Ovary (tissue), 10 donors: ENCODE measurements at places on chromosomes 2 and 18. TPM values are rescaled to one million over a fixed set of nuclear protein-coding genes. Genes with fewer than 3 reads are reported as not detected.

GRCh38 chr2:240997141-240997855 lies 1.1 kb upstream of the SNED1 start:
- DNase-seq: no peak

DNA sequence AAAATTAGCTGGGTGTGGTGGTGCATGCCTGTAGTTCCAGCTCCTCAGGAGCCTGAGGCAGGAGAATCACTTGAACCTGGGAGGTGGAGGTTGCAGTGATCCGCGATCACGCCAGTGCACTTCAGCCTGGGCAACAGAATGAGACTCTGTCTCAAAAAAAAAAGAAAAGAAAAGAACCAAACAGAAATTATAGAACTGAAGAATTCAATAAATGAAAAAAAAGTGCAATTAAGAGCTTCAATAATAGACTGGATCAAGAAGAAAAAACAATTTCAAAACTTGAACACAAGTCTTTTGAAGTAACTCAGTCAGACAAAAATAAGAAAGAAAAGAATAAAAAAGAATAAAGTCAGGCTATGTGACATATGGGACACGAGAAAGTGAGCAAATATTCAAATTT lies 175.8 kb upstream of the ZSWIM2 start:
- DNase-seq: no peak

- DNase-seq: no peak
Observed at GRCh38 chr18:48455555-48456478, 46.6 kb upstream of the ZBTB7C start.

DNA sequence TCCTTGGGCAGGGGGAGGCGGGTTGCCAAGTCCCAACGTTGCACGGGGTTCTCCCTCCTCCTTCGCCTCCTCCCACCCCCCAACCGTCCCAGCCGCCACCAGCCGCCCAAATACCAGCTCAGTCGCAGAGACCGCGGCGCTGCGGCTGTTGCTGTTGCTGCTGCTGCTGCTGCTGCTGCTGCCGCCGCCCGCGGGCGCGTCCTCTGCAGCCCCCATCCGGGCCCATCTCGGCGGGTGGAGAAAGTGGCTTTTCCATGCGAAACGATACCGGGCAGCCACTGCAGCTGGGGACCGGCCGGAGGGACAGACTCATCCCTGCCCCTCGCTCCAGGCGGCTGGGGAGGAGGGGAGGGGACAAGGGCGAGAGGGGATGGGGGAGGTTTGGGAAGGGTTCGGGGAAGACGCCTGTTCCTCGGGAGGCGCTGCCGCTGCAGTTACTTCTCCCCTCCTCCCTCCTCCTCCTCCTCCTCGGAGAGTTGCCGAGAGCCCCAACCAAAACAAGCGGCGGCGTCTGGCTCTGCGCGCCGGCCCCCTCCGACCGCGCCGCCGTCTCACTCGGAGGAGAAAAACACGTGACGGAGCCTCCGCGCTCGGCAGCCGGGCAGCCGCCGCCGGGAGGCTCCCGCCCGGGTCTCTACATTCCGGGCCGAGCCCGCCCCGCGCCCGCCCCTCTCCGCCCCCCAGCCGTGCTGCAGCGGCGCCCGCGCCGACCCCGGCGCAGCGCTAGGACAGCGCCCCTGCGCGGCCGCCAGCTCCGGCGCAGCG lies at the start of gene IRS1:
TSS of gene IRS1 (minus strand) at position 610 of the 765 bp plus-strand sequence. CDS start 1,082 bp downstream, outside the sequence.
- peak; percentile 91 for DNase-seq

The CDK15 gene
- 8.8 TPM for total RNA-seq

The NR4A2 gene
- total RNA-seq: 111 TPM

The ESCO1 gene
- total RNA-seq: 21.3 TPM

The DNAH6 gene
- total RNA-seq: 5.8 TPM

- no peak for DNase-seq
Observed at GRCh38 chr2:177545981-177546585, 153.5 kb downstream of the AGPS start.

The SPDYA gene
- total RNA-seq: 3.0 TPM

GRCh38 chr2:25034081-25034480 lies 7.8 kb upstream of the EFR3B start:
- no peak for DNase-seq

GRCh38 chr2:172861098-172861497 lies 125.5 kb downstream of the RAPGEF4 start:
- no peak for DNase-seq
